CD4-positive, alpha-beta T cell treated with Interleukin-4 for 1 hour (primary cell): ENCODE measurements at places on chromosomes 4 and X.

DNA sequence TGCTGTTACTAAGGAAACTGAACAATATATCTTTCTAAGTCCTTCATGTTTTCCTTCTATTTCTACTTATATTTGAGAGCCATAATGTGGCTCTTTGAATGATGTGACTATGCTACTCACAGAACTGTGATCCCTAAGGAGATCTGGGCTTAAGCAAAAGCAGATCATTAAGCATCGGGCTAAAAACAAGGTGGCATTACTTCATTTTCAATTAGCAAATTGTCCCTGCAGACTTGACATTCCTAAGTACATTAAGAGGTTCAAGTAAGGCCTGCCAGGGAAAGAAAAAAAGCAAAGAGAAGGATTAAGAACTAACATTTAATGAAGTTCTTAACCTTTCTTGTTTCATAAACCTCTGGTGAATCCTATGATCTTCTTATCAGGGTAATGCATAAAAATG lies 447.6 kb downstream of the PDGFC start:
- DNase-seq: no peak

GRCh38 chrX:133190877-133191738 lies 27.0 kb downstream of the TFDP3 start:
- no peak for DNase-seq

- no peak for DNase-seq
Observed at GRCh38 chrX:114889481-114889880, 127.9 kb downstream of the IL13RA2 start.

- no peak for DNase-seq
Observed at GRCh38 chr4:16706251-16706650, 192.2 kb downstream of the LDB2 start.

GRCh38 chrX:32514986-32515385 lies 696.4 kb downstream of the DMD start:
- no peak for DNase-seq

DNA sequence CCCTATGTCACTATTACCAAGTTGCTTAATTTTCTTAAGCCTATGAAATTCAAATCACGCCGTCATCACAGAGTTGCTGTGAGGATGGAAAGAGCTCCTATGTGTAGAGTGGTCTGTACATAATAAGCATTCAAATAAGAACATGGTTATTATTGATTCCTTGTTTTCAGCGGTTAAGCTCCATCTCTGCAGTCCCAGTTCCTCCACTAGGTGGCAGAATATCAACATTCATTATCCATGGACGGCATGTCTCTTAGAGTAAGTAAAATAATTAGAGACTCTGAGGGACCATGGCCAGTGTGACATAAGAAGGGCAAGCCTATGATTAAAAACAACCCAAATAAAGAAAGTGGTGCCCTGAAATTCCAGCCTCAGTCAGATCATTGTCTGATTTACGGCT lies 132.5 kb upstream of the NHS start:
- DNase-seq: no peak

- no peak for DNase-seq
Observed at GRCh38 chr4:124459196-124459940, 253.2 kb downstream of the ANKRD50 start.

GRCh38 chr4:177100307-177100706 lies 209.4 kb upstream of the NEIL3 start:
- DNase-seq: no peak

DNA sequence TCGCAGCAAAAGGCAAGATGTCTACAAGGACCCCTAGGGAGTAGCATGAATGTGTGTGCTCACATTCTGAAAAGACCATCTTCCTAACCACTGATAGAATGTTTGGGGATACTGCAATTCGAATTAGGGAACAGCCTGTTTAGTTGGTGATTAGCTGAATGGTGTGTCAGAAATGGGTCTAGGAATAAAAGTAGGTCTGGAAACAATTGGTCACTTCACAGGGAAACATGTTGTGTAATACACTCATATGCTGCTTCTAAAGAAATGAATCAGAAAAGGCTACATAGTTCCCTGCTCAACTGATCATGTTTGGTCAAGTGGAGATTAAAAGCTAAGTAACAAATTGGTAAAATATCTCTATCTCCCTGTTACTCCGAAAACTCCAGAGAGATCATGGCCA lies 2362.4 kb upstream of the TENM3 start:
- DNase-seq: no peak

GRCh38 chrX:68847172-68847571 lies 18.4 kb downstream of the EFNB1 start:
- DNase-seq: no peak
